ENCODE measurements at places on chromosomes 13 and 19.

- no peak for DNase-seq
These were observed 266.4 kb downstream of the ENOX1 start for GRCh38 chr13:43520351-43520750.

DNA sequence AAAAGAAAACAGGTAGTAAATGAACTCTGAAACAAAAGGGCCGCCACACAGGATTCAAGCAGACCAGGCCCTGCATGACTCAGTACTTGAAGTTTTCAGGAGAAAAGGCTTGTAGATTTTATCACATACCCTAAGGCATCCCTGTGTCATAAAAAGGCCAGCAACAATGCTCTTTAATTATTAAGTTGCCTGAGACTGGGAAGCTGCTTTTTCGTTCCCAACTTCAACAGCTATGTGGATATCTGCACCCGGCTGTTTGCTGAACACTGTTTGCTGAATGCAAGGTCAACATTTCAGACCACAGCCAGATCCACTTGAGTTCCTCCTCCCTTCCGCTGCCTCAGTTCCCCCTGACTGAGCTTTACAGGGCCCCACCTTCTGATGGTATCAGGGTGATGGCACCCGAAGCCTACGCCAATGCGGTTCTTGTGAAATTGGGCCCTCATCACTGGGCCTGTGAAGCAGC is 6.1 kb upstream of the ECH1 start:
- no peak for DNase-seq

DNA sequence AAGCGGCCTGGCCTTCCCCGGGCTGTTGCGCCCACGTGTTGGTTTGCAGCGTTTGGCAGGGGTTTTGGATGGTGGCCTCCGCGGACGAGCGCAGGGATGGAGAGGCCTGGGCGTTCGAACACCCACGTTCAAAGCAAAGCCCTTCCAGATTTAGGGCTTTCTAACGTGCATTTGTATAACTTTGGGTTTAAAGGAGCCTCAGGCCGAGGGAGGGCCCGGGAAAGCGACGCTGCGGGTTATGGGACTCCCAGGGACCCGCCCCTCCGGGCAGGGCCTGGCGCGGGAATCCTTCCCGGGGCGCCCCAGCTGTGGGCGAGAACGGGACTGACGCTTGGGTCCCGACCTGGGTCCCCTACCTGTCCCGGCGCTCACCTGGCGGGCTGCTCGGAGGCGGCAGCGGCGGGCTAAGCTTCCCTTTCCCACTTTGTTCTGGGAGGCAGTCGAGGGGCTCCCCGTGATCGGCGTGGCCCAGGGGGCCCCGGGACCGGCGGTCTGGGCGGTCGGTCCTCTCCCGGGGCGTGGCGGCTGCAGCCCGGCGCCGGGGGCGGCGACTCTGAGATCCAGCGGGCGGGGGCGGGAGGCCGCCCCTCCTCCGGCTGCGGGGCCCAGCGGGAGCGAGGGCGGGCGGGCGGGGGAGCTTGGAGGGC is at the start of gene FBXO17:
Gene FBXO17, minus strand, starts transcription at position 529 of the 647 bp plus-strand sequence. CDS start 25,423 bp downstream, outside the sequence.
- DNase-seq, result no peak

- DNase-seq, result no peak
These were observed 1.2 kb downstream of the GARRE1 start for GRCh38 chr19:34255546-34255945.

- no peak for DNase-seq
These were observed 4.3 kb downstream of the ZNF446 start for GRCh38 chr19:58480481-58480830.

Data from NCI-H2081 (cell line).